ENCODE measurements at places on chromosomes 13 and 19. TPM values are rescaled to one million over a fixed set of nuclear protein-coding genes. Genes with fewer than 3 reads are reported as not detected.

Gene IZUMO4
- 2.4 TPM for total RNA-seq

Gene UBE2L5
- 0.31 TPM for total RNA-seq

Gene YIPF2
- 47.8 TPM for total RNA-seq

Gene SUGP1
- 33.6 TPM for total RNA-seq

Gene OR10H1
- total RNA-seq: not detected
